ENCODE measurements at places on chromosomes 3 and 15.

DNA sequence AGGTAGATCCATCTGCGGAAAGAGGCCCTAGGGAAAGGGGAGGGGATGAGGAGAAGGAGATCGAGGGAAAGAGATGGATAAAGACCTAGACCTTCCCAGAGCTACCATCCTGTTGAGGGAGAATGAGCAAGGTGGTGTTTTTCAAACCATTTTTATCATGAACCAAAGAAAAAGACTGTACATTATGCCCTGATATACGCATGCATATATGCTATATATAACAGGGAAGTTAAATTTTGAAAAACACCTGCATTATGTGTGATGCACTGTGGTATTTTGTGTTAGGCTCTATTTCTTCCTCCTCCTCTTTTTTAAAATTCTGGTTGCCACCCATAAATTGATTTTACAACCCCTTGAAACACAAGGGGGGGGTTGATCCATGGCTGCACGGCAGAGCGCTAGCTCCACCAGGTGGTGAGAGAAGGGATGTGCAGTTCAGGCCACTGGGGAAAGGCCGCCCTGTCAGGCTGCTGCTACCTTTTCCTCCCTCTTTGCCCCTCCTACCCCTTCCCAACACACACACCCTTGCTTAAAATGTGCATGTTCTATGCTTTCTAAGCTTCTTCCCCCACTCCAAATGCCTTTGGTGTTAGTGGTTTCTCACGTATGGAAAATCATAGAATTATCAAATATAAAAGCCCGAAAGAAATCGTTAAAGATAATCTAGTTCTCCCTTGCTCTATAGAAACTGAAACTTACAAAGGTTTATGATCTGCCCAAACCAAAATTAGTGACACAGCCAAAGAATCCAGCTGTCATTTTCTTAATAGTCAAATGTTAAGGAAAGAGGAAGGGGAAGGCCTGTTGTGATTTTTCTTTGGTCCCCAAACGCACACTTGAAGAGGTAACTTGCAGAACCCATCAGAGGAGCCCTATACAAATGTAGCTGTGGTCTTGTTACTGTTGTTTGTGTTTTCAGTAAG lies 262.0 kb upstream of the UMPS start:
- DNase-seq: peak; percentile 21

DNA sequence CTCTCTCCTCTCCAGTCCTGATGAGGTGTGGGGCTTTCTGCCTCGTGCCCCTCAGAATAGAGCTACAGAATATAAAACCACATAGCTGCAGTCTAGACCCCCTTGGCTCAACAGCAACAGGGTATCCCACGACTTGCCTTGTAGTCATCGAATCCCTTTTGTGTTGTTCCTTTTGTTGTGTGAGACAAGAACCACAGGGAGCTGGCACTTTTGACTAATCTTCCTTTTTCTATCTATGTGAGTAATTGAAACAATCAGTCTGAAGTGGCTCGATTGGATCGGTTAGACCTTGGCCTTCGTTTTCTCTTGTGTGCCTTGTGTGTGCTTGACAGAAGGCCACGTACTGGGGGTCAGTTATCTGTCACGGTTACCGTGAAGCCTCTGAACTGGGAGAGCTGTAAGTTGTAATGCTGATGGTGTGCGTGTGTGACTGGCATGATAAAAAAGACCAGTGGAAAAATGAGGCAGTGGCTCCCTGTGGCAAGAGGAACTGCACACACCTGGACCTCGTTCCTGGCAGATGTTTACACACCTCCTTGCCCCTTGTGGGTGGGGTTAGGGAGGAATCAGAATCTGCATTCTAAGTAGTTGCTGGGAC lies 23.2 kb upstream of the IQCF6 start:
- no peak for DNase-seq

DNA sequence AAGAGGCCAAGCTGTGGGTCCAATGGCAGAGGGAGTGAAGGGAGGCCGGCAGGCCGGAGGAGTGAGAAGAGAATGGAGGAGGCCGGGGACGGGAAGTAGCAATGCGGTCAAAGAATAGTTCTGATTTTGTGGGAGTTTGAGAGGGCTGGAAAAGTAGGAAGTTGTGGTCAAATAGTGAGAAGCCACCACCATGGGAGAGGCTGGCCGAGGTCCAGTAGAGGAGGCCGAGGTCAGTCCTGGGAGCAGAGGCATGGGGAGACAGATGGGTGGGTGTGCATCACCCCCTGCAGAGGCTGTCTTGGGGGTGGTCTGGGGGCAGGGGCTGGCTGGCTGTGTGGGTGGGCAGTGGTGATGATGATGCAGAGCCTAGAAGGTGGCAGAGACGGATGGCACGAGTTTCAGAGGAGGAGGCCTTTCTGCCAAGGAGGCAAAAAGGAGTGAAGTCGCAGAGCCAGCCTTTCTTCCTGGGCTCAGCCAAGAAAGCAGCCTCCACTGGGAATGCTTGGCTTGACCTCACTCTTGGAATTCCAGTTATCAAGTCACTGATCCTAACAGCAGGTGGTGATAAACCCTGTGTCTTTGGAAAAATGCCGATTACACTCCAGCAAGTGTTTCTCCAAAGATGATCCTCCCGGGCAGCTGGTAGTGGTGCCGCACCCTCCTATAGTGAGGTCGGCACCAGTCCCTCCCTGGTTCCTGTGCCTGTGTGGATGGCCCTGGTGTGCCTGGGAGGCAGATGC lies 57.3 kb downstream of the ARNT2 start:
- DNase-seq: no peak

- DNase-seq: no peak
Observed at GRCh38 chr15:98138910-98139309, 178.4 kb downstream of the ARRDC4 start.

- no peak for DNase-seq
Observed at GRCh38 chr15:61092361-61093157, 136.5 kb downstream of the RORA start.

- DNase-seq: no peak
Observed at GRCh38 chr3:9028134-9028533, 64.9 kb upstream of the RAD18 start.

GRCh38 chr15:70199540-70200410 lies 102.1 kb upstream of the TLE3 start:
- DNase-seq: no peak

DNA sequence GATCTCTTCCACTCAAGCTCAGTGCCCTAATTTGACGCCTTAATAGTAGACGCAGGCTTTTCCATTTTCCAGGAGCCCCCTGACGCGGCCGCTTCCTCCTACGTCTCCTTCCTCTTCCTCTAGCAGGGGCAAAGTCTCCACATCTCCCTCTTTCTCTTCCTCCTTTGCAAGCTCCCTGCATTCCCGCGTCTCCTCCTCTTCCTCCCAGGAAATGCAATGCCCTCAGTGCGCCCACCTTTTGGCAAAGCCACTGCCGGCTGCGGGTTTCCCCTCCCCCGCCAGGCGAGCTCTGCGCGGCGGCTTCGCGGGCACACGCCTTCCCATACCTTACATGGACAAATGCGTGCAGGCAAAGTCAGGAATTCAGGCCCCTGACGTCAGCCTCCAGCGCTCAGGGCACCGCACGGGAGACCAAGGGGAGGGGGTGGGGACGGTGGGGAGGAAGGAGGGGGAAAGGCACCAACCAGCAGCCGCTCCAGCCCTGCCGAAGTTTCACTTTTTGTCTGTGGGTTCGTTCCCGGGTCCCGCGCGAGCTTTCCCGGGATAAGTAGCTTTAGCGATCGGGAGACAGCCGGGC lies 432 bp upstream of the LPP start:
- peak; percentile 32 for DNase-seq

- no peak for DNase-seq
Observed at GRCh38 chr15:51752888-51753287, 1.5 kb downstream of the TMOD2 start.

- no peak for DNase-seq
Observed at GRCh38 chr3:159832024-159832423, 156.6 kb upstream of the IL12A start.

- no peak for DNase-seq
Observed at GRCh38 chr15:64837502-64837901, 4.2 kb upstream of the PLEKHO2 start.

DNA sequence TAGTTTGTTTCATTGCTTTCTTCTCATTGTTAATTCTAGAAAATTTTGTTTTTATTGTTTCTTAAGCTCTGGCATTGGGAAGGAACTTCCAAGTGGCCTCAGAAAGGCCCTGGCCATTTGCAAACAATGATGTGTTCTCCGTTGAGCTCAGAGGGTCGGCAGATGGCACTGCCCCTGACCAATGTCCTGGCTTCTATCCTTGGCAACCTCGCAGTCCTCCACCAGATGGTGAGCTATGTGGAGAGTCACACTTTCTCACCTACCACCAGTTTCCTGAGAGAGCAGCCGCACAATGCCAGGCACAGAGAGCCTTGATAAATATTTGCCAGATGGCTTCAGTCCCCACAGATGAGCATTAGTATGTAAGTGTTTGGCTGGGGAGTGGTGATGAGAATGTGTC lies 343.7 kb downstream of the EPHB1 start:
- no peak for DNase-seq

- no peak for DNase-seq
Observed at GRCh38 chr15:23035964-23036566, 3.3 kb downstream of the TUBGCP5 start.

GRCh38 chr15:63600001-63600615 lies 2.9 kb downstream of the FBXL22 start:
- DNase-seq: no peak

DNA sequence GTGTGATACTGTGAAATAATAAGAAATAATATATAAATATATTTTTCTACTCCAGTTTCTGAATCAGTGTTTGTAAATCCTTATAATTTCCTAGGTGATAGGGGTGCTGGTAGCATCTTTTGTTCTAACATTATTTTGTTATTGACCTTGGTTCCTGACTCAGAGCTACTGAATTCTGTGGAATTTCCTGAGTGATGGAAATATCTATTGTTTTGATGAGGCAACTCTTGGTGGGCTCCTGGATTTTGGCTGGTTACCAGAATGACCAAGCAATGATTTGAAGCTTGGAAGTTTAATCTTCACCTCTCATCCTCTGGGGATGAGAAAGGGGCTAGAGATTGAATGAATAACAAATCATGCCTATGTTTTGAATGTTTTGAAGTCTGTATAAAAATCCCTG lies 377.3 kb downstream of the LPP start:
- DNase-seq: no peak

- no peak for DNase-seq
Observed at GRCh38 chr3:176615826-176616225, 581.5 kb downstream of the TBL1XR1 start.

DNA sequence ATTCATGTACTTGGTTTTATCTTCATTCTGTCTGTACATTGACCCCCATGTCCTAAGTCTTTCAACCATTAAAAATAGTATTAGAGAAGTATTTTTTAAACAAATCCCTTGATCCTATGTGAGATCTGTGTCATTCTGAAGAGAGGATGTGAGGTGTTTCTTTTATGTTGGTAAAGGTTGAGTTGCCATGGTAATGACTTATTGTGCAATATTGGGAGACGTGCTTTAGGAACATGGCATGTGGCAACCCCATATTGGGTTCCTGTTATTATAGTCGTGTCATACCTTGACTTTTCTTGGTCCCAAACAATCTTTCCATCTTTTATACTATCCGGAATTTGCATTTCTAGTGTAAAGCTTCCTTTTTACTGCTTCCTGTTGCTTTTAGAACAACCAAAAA lies 203.1 kb downstream of the KCNAB1 start:
- no peak for DNase-seq

DNA sequence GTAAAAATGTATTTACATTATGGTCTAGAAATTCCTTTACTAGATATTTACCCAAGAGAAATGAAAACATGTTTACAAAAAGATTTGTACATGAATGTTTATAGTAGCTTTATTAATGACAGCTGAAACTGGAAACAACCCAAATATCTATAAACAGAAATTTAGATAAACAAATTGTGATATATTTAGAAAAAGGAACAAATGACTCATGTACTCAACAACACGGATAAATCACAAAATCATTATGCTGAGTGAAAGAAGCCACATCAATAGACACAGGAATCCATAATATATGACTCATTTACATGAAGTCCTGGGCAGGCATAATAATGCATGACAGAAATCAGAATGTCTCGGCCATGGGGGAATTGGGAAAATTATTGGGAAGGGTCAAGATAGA lies 1020.2 kb downstream of the SQOR start:
- DNase-seq: no peak

GRCh38 chr15:88655103-88655553 lies 16.3 kb downstream of the ISG20 start:
- no peak for DNase-seq

GRCh38 chr3:64336488-64336887 lies 111.2 kb upstream of the PRICKLE2 start:
- DNase-seq: no peak

DNA sequence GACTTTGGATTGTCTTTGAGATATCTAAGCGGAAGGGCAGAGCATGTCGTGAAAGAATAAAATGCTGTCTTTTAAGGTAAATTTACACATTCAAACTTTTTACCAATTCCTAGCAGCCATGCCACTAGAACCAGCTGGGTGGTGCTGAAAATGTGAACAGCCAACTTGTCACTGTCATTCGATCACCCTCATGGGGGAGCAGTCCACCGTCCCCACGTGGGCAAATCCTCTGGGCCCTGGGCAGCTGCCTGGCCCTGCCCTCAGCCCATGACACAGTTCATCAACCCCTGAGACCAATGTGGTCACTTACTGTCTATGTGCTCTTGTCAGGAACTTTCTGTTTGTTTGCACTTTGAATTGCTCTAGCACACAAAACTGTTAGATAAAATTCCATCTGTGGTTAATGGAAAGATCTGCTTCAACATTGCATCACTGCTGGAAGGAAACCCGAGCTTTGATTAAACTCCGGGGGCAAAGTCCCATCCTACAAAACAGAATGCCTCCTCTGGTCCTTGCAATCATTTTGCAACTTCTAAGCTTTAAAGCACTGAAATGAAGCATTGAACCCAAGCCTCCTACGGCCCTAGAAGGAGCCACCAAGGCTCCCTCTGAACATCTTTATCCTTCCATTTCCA lies 50.1 kb downstream of the PCSK6 start:
- no peak for DNase-seq

- DNase-seq: no peak
Observed at GRCh38 chr15:92934716-92935115, 34.6 kb downstream of the CHD2 start.

GRCh38 chr3:123067689-123068600 lies 1.1 kb downstream of the PDIA5 start:
- no peak for DNase-seq

DNA sequence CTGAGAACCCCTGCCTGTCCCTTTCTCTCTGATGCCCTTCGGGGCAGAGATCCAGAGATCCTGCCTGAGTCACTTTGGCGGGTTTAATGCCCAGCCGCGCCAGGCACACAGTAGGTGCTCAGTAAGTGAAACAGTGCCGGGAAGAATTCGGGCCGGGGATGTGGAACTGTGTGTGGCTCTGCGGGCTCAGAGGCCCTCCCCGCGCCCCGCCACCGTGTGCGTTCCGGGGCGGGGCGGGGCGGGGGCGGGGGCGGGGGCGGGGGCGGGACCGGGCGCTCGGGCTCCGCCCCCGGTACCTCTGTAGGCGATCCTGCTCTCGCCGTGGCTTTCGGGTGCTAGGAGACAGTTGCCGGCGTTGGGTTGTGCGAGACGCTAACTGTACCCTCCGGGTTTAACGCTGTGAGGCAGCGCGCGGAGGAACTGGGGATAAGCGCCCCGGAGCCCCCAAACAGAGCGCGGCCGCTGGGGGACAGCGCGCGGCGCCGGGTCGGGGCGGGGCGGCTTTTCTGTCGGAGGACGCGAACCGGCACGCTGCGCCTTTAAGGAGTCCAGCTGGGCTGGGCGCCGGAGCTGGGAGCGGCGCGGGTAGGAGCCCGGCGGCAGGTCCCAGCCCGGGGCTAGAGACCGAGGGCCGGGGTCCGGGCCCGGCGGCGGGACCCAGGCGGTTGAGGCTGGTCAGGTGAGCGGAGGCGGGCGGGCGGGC lies at the start of gene ABHD6:
TSS of gene ABHD6 (plus strand) at position 555 of the 703 bp plus-strand sequence. CDS start 18,795 bp downstream, outside the sequence.
- DNase-seq: peak; percentile 72

GRCh38 chr3:41163006-41163405 lies 36.3 kb upstream of the CTNNB1 start:
- no peak for DNase-seq

- DNase-seq: no peak
Observed at GRCh38 chr15:58454950-58455401, 23.2 kb downstream of the LIPC start.
